Left kidney (tissue), 8 donors: ENCODE measurements at places on chromosomes 2 and 18. TPM values are rescaled to one million over a fixed set of nuclear protein-coding genes. Genes with fewer than 3 reads are reported as not detected.

Gene ALK
- 0.55 TPM for polyA plus RNA-seq

Gene MROH2A
- polyA plus RNA-seq, result 0.28 TPM

Gene GALNT13
- polyA plus RNA-seq, result 2.8 TPM

Gene IL36RN
- polyA plus RNA-seq, result 0.07 TPM

Gene APCDD1
- 74.6 TPM for polyA plus RNA-seq

Gene PTPRN
- polyA plus RNA-seq, result 0.27 TPM

Gene FTCDNL1
- polyA plus RNA-seq, result 1.2 TPM

Gene ADCYAP1
- polyA plus RNA-seq, result 0.10 TPM

Gene GPR39
- polyA plus RNA-seq, result 3.3 TPM
